ENCODE measurements at places on chromosomes 7 and 10.

GRCh38 chr10:85433248-85433647 lies 933.3 kb downstream of the GRID1 start:
- DNase-seq = no peak

- no peak for DNase-seq
Measured at GRCh38 chr7:105352018-105352612, 36.6 kb downstream of the SRPK2 start.

DNA sequence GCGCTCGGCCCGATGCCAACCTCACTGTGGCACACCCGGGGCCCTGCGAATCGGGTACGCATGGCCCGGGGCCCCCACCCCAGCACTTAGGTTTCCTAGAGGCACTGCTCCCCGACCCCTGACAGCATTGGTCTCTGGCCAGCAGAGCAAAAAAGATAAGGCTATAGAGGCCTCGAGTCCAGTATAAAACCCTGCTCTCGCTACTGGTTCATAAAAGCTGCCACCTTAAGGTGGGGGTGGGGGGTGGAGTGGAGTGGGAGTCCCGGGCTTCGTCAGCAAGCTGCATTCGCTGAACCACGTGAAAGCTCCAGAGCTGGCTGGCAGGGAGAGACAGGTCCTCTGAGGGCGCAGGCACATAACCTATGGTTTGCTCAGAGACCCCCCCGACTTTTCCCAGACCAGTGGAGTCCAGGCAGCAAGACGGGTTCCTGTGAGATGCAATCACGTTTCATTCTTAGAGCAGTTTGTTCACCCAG lies 1.3 kb downstream of the KAZALD1 start:
- DNase-seq = no peak

- DNase-seq = no peak
Measured at GRCh38 chr10:125025341-125025740, 83.4 kb downstream of the ZRANB1 start.

GRCh38 chr10:3033925-3034324 lies 33.4 kb upstream of the PFKP start:
- DNase-seq = no peak

DNA sequence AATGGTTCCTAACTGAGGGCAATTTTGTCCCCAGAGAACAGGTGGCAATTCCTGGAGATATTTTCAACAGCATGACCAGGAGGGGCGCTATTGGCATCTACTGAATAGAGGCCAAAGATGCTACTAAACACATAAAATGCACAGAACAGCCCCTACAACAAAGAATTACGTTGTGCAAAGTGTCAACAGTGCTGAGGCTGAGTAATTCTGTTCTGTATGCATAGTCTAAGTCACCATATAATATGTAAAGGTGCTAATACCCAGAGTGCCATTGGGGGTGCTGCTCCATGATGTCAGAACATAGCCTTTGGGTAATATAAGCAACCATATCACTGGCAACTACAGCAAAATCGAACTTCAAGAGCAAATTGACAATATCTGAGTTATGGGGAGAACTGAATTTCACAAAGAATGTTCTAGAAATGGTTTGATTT lies 213.3 kb upstream of the PHYHIPL start:
- DNase-seq = no peak

Measured in activated gamma-delta T cell (primary cell).